ENCODE measurements at places on chromosomes 4 and X.

DNA sequence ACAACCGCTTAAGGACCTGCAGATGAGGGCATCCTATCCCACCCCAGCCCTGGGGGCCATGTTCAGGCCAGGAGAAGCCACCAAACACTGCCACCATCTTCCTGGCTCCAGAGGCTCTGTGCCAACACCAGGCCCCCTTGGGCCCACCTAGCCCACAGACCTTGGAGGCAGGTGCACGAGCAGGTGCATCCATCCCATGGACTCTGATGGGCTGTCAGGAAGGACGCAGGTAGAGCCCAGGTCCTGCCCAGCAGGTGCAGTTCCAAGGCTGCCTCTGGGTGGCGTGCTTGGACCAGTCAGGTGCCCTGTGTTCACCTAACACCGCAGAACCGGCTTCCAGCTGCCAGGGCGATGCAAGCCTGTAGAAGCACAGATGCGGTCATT is 22.8 kb upstream of the PDE6B start:
- no peak for DNase-seq

- DNase-seq = no peak
Measured at GRCh38 chrX:103949506-103949905, 12.9 kb upstream of the TMSB15B start.

GRCh38 chr4:9898596-9899305 is 117.3 kb downstream of the DRD5 start:
- DNase-seq = no peak

GRCh38 chr4:63049726-63050125 is 1359.5 kb downstream of the TECRL start:
- no peak for DNase-seq

GRCh38 chr4:27350161-27350560 is 489.5 kb downstream of the STIM2 start:
- no peak for DNase-seq

DNA sequence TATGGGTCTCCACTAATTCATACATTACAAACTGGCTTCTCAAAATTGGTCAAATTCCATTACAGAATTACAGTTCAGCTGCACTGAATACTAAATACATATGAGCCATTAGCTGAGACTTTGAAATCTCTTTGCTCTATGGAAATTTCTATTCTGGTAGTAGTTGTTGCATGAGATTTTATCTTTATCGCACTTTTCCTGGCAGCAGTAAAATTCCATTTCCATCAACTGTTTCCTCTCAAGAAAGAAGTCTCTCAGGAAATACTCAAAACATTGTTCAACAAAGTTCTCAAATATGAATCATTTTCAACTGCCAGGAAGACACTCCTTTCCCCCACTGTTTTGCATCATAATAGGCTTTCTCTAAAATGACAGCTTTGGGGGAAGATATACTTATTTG is 51.3 kb downstream of the ATP11C start:
- DNase-seq = no peak

DNA sequence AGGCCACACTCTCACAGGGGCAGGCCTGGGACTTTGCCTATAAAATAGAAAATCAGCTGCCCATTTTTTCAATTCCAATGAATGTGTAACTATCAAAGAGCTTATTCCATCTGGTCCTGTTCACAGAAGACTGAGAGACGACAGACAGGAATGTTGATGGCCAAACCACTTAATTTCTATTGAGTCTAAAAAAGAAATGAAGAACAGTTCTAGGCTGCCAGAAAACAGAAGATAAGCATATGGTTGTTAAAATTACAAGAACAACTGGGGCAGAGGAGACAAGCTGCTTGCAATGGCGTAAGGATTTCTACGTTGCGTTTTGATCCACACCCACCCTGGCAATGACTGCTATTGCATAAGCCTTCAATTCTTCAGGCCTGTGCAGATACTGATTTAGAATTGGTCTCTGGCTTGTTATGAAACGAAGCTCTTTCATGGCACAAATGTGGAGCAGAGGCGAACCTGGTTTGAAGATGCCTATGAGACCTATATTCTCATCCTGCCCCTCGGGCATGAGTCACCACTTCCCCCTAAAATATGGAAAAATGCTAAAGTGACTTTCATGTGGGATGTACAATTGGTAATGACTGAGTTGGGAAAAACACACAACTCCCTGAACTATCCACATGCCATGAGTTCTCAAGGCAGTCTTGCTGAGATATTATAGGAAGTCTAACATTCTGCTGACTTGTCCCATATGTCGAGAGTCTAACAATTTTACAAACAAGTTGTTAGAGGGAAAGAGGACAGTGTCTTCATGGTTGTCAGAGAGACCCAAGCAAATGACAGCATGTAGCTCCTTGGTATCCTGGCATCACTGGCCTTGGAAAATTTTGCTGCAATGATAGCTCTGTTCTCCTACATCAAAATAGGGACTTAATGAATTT is 37.9 kb upstream of the SORBS2 start:
- peak; percentile 50 for DNase-seq

- DNase-seq = no peak
Measured at GRCh38 chr4:68895561-68896198, 55.9 kb downstream of the UGT2A3 start.

DNA sequence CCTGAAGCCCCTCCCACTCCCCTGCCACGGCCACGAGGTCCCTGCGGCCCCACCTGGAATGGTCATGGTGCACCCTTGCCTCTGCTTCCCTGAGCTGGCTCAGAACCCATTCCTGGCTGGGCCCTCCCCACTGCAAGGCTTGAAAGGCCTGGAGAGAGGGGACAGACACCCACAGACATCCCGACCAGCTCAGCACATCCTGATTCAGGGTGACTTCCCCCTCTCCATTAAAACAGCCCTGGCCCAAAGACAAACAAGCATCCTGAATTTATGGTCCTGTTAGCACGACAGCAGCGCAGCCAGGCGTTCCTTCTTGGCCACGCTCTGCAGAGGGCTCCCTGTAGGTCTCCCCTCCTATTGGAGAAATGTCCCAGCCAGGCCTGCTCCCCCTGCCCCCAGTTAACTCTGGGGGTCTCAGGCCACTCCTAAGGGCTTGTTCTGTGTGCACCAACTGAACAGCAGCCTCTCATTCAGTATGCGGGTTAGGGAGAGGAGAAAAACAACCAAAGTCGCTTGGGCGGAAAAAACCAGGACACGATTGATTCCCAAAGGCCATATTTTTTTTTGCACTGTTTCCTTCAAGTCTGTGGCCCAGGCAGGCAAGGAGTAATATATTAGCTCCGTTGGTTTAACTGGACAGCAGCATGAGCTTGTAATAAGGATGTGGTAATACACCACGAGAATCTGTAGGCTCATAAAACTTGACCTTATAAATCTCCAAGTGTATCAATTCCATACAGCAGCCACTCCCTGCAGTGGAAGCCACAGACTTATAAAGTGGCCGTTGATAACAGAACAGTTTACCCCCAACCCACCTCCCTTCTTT is 106.7 kb upstream of the MSX1 start:
- DNase-seq = no peak

DNA sequence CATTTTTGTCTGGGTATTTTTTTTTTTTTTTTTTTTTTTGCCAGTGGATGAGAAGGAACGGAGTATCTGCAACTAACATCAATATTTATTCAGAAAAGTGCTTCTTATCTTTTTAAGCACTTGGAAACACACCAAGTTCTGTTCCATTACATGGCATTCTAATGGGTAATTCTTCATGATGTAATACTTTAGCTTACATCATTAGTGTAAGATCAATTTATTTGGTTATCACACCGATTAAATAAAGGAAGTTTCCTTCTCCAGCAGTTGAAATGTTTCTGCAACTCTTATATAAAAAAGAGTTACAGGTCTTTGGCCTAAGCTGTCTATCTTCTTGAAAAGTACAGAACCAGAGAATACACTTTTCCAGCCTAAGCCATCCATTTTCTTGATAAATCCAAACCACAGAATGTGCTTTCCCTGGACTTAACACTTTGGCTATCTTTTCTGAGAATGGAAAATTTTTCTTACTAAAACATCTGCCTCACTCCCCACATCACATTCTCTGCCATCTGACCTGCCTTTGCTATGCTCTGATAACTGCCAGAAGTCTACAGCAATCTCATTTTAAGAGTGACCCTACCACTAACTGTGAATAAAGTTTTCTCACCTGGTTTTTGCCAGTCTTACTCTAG is 191.9 kb upstream of the MAB21L2 start:
- DNase-seq = no peak

GRCh38 chr4:158875455-158875854 is 106.6 kb downstream of the FNIP2 start:
- no peak for DNase-seq

- no peak for DNase-seq
Measured at GRCh38 chrX:150683536-150684146, 9.6 kb upstream of the MTMR1 start.

GRCh38 chr4:17447056-17447455 is 64.8 kb downstream of the QDPR start:
- DNase-seq = no peak

- no peak for DNase-seq
Measured at GRCh38 chr4:7228734-7229133, 36.4 kb downstream of the SORCS2 start.

- DNase-seq = no peak
Measured at GRCh38 chrX:14497184-14497666, 32.1 kb upstream of the GLRA2 start.

DNA sequence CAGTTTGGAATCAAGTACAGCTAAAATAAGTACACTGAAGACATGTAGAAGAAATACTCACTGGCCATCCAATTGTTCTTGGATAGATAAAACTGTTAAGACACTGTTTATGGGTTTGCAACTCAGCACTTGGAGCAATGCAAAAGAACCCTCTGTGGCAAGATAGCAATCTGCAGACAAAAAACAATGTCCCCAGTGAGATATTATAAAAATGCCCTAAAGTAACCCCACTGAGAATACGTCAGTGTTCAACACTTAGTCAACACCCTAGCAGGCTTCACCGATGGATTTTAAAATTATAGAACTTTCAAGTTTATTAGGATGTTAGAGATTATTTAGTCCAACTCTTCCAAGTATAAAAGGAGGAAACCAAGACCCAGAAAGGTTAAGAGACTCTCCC is 47.5 kb upstream of the NDP start:
- DNase-seq = no peak

DNA sequence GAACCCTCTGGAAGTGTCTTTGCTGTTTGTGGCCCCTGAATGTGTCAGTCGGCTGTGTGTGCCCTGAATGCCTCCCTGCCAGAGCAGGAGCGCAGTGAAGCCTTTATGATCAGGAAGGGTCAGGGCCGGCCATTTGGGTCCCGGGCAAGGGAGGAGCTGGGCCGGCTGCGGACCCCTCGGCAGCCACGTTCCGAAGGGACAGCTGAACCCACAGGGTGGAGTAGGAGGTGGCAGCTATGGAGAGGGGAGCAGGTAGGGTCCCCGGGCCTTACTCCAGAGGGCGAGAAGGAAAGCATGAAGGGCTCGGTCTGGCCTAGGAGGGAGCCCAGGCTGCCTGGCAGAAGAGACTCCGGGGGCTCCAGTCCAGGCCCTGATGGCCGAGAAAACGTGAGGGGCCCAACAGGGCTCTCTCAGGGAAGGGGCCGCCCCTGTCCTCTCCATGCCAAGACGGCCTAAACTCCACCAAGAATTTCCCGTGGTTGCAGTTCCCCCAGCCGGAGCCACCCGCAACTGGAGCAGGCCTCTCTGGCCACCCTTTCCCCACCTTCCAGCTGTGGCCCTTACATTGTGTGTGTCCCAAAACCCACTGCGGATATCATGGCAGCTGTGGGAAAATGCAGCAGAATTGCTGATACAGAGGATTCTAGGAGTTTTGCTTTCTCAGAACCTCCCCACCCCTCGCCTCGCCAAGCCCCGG is 182.2 kb upstream of the STK26 start:
- no peak for DNase-seq

- DNase-seq = no peak
Measured at GRCh38 chr4:31083456-31083855, 363.3 kb downstream of the PCDH7 start.

GRCh38 chr4:187724456-187724855 is 271.1 kb upstream of the ZFP42 start:
- DNase-seq = no peak

DNA sequence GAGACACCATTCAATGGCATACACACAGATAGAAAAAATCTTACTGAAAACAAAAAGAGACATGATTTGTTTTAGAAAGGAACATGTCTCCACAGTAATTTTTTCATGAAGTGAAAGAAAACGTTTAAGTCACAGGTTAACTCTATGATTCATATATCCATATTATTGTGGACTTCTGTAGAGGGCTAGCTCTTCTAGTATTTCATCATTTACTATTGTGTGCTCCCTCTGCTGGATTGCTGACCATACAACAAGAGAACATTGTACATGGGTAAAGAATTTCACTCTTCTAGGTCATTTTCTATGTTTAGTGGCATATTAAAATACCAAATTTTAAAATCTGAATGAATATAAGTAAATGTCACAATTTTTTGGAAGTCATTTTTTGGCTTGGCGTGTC is 91.8 kb upstream of the POU3F4 start:
- no peak for DNase-seq

DNA sequence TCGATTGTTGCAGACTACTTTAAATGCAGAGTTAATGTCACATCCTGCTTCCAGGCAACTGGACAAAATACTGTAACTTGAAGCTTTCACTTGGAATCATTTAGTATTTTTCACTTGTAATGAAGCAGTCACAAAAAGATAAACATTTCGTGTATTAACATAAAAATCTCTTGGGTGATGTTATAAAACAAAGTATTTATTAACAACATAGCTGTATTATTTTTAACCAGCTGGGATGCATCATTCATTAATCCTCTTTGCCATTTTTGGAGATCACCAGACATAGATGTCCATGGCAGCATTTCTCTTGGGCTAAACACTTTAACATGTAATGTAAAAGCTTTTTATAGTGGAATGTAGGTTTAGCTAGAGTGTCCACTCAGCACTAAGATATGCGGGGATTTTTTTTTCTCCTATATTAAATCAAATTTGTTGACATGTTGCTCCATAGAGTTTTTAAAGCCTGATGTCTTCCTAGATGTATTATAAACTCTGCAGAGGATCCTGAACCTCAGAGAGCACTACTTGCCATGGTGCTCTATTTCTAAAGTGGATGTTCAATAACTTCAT is 193.7 kb upstream of the SPANXN4 start:
- DNase-seq = no peak

GRCh38 chr4:119477412-119478053 is 151.1 kb downstream of the PDE5A start:
- DNase-seq = no peak

GRCh38 chr4:76585897-76586360 is 150.9 kb downstream of the SHROOM3 start:
- DNase-seq = no peak

- DNase-seq = no peak
Measured at GRCh38 chr4:48173056-48173991, 39.3 kb upstream of the TXK start.

- DNase-seq = no peak
Measured at GRCh38 chr4:98151145-98151924, 8.1 kb upstream of the STPG2 start.

DNA sequence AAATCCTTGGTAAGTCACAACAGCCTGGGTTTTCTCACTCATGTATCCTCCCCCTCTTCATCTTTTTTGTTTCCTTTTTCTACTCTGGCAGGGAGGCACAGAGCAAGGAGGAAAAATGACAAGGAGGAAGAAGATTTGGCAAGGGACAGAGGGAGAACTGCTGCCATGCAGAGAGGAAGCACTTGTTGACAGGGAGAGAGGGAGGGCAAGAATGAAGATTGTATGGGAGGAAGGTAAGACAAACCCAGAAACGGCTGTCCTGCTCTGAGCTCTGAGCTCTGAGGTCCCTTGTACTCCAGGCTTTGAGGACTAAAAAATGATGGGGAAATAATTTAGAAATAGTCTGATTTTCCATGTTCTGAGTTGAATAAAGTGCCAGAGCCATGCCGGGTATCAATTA is 123.9 kb downstream of the DCHS2 start:
- DNase-seq = no peak
